ENCODE measurements at places on chromosomes 2 and 18.
A peak's percentile ranks its signal among the peaks of the same experiment; 100 is the strongest.

DNA sequence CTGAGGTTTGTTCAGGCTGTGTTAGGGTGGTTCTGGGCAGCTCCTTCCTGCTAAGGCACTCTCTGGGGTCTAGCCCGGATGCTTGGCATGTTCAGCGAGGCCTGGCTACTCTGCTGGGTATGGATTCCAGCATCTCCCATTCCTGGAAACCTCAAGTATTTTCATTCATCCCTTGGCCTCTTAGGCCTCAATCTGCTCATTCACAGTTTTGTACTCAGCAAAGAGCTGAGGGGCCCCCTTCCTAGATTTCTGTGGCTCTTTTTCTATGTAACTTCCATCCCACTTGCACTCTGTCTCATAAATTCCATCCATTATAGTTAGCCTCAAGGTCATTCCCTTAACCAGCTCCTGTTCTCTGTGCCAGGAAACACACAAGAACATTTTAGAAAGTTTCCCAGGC lies 798.8 kb upstream of the HS6ST1 start:
- no peak for DNase-seq

DNA sequence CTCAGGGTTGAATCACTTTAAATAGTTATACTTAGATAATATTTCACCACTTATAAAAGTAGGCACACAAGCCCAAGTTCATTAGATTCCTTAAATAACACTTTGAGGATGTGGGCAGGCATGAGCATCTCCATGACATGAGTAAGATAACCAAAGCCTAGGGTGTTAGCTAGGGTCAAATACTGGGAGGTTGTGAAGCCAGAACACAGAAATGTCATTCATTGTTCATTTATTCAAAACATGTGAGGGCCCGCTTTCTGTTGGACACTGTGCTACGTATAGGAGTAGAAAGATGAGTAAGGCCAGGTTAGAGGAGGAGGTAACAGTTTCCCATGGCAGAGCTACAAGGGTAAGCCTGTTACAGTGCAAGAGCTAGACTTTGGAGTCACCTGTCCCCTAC lies 93.5 kb upstream of the NEDD4L start:
- DNase-seq, result no peak

DNA sequence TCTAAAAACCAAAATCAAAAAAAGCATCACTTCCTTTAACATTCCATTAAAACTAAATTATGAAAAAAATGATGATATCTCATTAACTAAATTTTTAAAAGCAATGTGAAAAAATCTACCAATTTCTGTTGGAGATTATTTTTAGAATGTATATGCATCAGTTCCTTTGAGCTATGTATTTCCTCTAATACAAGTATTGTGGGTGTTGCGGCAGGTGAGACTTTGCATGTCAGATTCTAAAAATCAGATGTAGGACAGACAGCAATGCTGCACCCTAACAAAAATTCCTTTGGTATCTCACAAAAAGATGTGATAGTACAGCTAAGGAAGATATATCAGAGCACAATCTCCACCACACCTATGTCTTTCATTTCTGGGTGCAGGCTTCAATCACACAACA lies 6.8 kb downstream of the MBD2 start:
- DNase-seq, result no peak

DNA sequence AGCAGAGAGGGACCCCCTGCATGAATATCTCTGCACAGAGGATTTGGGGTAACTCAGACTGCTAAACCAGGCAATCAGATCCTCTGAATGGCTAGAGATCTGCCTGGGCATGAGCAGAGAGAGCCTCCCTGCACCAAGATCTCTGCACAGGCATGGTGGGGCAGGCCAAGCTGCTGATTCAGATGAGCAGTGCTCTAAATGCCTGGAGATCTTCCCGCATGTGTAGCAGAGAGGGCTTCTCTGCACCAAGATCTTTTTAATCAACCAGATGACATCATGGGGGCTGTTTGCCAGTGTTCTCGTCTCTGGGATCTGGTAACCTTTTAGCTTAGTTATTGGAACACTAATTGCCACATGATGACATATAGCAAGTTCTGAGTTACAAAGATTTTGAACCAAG lies 301.3 kb upstream of the GALNT5 start:
- no peak for DNase-seq

- no peak for DNase-seq
These were observed 453.9 kb upstream of the DDX18 start for GRCh38 chr2:117360586-117360985.

- DNase-seq, result no peak
These were observed 44.5 kb downstream of the USP34 start for GRCh38 chr2:61426267-61426897.

- DNase-seq, result no peak
These were observed 128.7 kb downstream of the XIRP2 start for GRCh38 chr2:167017021-167017420.

DNA sequence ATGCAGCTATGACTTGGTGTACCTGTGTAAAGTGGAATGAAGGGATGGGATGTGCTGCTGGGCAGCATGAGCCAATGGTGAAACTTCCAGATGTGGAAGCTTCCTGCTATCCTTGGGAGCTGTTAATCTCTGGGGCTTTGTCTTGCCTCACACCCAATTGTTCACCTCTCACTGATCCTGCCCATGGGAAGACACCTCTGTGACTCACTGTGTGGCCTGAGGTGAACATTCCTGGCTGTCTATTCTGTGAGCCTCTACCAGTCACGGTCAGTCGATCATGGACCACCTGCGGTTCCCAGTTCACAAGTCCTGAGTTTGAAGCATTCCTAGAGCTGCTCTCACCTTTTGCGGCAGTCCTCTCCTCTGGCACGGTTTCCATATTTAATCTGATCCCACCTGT lies 12.1 kb downstream of the NEURL3 start:
- DNase-seq, result no peak

DNA sequence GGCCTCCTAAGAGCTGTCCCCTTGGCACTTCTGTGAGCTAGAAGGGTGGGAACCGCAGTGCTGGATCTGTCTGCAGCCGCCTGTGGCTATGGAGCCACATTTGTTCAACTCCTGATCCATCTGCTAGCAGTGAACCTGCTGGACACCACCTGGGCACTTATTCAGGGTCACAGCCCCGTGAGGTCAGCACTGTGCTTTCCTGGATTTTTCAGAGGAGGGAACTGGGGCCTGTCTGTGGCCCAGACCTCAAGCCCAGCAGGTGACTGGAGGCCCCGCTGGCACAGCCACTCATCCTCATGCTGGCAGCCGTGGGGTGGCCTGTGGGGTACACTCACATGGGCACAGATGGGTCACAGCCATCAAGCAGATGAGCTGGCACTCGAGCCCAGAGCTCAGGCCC lies 155.3 kb downstream of the TFCP2L1 start:
- DNase-seq, result no peak

GRCh38 chr2:99096728-99097127 lies 44.8 kb upstream of the C2orf15 start:
- DNase-seq, result no peak

- no peak for DNase-seq
These were observed 279.6 kb downstream of the PARD3B start for GRCh38 chr2:204824751-204825453.

DNA sequence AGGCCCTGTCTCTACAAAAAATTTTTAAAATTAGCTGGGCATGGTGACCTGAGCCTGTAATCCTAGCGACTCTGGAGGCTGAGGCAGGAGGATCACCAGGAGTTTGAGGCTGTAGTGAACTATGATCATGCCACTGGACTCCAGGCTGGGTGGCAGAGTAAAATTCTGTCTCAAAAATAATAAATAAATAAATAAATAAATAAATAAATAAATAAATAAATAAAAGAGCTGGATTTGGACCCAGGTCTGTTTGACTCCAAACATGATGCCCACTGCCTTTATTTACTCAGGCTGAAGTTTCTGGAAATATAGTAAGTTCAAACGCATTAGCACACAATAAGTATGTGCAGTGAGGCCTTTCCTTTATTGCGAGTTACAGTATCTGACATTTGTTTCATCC lies 75.0 kb downstream of the THNSL2 start:
- no peak for DNase-seq

DNA sequence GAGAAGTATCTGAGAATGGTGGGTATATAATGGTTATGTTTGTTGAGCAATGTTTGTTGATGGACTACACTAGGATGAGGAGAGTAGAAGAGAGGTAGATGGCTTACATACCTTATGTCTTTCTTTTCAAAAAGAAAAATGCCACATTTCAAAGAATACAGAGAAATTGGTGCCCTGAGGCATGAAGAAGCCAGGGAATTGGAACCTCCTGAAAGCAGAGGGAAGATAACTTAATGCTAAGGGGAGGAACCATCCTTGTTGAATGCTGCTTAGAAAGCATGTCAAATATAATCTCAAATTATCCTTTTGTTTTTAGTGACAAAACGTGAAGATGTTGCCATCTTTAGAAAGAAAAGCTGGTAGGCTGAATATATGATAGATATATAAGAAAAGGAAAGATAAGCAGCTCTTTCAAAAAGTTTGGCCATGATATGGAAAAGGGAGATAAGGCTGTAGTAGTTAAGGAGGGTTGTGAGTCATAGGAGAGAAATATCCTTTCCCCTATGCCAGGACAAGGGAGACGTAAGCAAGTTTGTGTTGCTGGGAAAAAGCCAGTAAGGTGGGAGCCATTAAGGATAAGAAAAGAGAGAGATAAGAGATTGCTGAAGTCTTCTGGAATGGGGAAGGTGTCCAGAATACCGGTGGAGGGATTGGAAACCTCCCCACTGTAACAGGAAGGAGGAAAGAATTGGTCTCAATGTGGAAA lies 66.3 kb downstream of the SCN2A start:
- DNase-seq, result no peak

DNA sequence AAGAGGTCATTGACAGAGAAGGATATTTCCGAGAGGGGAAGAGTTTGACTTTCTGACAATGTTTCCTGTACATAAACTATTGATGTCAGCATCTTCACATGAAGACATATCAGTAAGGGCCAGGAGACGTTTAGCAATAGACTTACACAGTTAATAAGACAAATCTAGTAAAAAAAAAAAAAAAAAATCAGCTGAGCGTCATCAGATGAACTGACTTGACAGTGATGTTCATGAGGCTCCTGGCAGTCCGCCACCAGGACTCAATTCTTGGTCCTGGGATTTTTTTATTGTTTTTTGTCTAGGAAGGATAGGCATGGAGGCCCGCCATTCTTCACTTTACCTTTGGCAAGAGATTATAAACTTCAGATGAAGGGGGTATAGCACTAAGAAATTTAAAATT lies 14.5 kb downstream of the MRPL44 start:
- DNase-seq, result no peak

DNA sequence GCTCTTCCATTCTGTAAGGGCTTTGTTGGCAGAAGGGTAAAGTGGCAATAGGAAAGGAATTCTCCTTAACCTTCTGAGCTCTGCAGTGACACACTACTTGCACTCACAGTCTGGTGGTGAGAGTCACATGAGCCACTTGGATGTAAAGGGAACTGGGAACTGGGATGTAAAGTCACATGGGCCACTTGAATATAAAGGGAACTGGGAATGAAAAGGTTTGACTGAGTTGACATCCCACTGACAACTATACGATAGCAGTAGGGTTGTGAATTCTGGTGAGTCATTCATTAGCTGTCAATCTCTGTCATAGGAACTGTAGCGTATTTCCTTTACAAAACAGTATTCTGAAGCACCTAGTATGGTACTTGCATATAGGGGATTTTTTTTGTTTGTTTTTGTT lies 5.5 kb downstream of the RPE start:
- DNase-seq, result no peak

- DNase-seq, result peak; percentile 77
These were observed 20.0 kb downstream of the MERTK start for GRCh38 chr2:111918383-111918806.

- no peak for DNase-seq
These were observed 8.8 kb downstream of the FOSL2 start for GRCh38 chr2:28401411-28401810.

DNA sequence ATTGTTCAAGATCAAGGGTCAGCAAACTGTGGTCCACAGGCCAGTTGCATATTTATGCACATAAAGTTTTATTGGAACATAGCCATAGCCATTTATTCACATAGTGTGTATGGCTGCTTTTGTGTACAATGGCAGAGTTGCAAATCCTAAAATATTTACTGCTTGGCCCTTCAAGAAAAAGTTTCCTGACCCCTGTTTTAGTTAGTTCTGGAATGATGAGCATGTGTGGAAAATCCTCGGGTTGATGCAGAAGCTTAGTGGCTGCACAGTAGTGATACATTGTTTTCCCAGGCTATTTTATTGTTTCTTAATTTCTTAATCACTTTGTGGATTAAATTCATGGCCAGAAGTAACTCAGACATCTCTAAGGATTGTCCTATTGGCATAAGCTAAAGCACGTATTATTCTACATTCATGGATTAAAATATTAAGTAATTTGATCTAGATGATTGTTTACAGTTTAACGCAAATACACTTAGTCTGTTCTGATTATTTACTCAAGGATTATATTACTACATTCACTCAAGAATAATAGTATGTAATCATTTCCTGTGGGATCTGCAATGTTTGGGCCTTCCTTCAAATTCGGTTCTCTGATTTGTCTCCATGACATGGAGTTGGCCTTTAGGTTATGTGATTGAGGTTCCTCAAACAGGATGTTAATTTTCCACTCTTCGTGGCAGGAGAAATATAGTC lies 165.5 kb downstream of the TMEM247 start:
- no peak for DNase-seq

GRCh38 chr2:39128919-39129391 lies 8.1 kb upstream of the SOS1 start:
- DNase-seq, result no peak

DNA sequence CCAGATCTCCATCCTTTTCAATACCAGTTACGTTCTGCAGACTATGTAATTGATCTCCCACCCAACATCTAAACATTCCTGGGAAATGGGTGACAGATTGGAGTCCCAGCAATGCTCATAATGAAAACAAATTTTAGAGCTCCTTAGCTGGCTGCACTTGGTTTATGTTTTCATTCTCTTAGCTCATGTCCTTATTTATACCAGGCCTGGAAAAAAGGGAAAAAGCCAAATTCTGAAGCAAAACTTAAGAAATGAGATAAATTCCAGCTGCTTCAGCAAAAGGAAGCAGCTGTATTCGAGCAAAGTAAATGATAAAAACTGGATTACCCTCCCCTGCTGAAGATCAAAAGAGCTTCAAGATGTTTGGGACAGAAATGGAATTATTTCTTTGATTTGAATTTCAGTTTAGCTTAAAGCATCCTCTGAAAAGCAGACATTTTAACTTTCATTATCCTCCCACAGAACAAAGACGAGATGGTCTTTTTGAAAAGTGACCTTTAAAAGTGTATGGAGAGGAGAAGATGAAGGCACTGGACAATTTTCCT lies 196.5 kb upstream of the THUMPD2 start:
- peak; percentile 26 for DNase-seq

DNA sequence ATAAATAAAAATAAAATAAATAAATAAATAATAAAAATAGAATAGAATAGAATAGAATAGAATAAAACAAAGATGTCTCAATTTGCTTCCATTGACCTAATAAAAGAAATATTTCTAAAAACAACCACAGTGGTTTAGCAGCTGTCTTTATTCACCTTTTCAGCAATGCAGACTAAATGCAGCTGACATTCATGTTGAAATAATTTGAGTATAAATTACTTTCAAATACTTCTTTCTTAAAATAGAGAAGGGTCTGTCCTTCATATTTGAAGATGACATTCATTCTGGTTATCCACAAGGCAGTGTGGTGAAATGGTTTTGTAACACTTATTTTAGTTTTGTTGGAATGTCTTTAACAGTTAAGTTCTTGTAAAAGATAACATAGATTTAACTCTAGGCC lies 469.4 kb downstream of the IRS1 start:
- no peak for DNase-seq

- DNase-seq, result no peak
These were observed 33.7 kb downstream of the EMILIN2 start for GRCh38 chr18:2880473-2880872.

All from hindlimb muscle (tissue), 1 donor.